Fibroblast of skin of abdomen (primary cell): ENCODE measurements at places on chromosomes 1 and 21.

- DNase-seq = peak; percentile 48
Observed at GRCh38 chr1:26417111-26417759, 6.6 kb downstream of the LIN28A start.

DNA sequence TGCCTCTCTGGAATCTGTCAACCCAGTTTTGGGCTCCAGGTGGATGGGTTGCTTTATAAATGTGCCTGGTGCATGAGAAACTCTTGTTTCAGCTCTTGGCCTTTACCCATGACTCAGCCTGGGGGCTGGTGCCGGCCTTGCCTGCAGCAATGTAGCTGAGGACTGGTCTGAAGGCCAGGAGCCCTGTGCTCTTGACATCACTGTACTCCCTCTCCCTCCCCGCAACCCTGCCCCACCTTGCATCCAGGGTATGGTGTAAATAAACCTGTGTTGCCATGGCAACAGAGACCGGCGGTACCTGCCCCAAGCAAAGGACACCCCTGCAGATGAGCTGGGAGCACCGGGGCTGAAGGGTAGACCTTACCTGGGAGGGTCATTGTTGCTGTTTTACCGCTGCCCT is 13.3 kb downstream of the FAM151A start:
- no peak for DNase-seq

DNA sequence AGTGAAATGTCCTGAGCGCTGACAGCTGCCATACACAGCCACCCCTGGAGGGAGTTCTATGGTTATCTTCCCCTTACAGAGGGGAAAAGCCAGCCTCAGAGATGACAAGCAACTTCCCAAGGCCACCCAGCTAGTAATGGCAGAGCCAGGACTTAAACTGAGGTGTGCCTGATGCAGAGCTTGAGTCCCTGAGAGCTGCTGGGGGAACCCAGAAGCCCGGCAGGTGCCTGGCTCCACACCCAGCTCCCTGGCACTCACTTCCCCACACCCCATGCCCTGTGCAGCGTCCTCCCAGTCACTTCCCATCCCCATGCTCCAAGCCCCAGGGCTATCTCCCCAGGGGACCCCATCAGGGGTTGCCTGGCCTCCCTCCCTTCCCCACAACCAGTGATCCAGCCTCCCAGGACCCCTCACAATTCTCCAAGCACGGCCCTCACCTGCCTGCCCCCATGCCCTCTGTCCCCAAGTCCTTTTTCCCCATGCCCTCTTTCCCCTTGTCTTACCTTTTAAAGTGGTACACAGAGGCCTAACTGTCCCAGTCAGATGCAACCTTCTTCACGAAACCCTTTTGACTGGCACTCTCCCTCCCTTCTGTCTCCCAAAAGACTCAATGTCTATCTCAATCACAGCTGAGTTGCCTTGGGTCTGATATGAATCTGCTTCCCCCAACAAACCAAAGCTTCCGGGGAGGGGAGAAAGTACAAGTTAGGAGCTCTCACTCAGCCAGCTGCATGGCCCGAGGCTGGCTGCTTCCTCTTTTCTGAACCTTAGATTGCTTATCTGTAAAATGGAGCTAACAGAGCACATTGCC is 39.8 kb upstream of the LRP8 start:
- DNase-seq = no peak

GRCh38 chr21:21818898-21819297 is 820.7 kb downstream of the NCAM2 start:
- DNase-seq = no peak

DNA sequence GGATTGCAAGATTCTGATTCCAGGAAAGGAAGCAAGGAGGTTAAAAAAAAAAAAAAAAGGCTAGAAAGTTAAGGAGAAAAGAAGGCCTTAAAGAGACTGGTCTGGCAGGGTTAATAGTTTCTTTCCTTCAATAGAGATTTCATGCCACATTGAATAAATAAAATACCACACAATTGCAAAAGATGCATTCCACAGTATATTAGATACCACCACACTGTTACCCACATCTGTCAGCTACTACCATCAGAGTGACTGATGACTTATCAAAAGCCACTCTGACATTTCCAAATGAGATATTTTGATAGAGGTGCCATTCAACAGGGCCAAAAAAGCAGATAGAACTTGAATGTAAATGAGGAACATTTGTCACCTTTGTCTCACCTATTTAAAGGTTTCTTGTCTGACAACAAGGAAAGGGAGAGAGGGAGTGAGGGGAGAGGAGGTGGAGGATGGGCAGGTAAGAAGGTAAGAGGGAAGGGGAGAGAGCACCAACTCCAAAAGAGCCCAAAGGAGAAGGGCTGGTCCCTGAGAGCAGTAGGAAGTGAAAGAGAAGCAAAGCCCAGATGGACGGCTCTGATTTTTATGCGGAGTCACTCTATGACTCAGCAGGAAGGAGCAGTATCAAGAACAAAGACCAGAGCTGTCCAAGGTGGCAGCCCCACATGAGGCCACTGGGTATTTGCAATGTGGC is 38.3 kb downstream of the LRRN2 start:
- peak; percentile 64 for DNase-seq

- DNase-seq = peak; percentile 60
Observed at GRCh38 chr1:245837718-245838117, 669.4 kb downstream of the SMYD3 start.

DNA sequence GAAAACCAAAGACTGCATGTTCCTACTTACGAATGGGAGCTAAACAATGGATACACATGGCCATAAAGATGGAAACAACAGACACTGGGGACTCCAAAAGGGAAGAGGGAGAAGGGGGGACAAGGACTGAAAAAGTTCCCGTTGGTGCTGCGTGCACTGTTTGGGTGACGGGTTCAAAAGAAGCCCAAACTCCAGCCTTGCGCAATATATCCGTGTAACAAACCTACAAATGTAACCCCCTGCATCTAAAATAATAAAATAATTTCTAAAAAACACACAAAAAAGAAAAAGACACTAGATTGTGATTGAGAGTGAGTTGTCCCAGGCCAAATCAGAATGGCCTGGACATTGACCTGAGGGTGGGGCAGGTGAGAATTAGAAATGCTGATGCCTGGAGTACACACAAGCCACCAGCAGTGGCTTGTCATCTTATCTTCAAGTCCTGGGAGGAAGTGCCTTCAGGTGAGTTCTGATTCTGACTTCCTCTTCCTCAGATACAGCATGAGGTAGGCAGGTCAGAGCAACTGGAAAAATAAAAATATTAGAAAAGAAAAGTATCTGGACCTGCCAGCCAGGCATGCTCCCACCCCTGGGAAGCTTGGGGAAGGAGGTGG is 54.7 kb downstream of the SPATA46 start:
- DNase-seq = no peak

DNA sequence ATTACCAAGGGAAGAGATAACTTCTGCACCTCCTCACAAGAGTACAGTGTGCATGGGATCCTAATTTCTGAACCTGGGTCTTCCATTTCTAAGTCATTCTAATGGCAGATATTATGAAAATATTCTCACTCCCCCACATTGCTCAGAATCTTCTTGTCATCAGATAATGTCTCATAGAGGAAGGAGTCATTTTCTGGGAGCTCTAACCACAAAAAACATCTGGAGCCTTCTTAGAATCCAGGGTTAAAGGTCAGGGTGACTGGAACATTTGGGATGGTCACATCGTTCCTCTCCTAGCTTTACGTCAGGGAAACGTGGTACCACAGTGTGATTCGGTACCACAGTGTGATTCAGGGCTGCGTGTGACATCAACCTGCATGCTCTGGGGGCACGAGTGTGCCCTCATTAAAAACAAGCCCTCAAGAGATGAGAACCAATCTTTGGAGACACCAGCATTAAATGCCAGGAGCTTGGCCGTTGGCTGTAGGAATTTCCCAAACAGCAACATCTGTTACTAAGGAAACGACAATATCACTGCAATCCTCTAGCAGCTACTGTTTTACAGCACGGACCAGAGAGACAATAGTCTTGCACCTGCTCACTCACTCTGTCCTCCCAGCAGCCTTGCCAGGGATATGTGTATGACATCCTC is 179.1 kb downstream of the PSMG1 start:
- peak; percentile 41 for DNase-seq

DNA sequence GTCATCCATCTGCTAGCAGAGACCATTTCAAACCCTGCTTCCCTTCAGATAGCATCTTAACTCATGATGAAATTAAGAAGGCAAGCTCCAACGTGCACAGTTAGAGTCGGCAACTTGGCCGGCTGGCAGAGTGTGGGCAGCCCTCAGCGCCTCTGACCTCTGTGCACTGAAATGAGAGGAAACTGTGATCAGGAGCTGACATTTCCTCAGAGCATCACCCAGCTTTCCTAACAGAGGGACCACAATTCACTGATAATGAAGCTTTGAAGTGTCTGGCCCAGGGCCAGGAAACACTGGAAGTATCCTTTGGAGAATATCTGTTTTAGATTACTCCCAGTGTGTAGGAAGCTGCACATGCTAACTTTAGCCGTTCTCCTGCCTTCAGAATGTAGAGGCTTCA is 145.0 kb upstream of the ZC3H11B start:
- DNase-seq = peak; percentile 53

DNA sequence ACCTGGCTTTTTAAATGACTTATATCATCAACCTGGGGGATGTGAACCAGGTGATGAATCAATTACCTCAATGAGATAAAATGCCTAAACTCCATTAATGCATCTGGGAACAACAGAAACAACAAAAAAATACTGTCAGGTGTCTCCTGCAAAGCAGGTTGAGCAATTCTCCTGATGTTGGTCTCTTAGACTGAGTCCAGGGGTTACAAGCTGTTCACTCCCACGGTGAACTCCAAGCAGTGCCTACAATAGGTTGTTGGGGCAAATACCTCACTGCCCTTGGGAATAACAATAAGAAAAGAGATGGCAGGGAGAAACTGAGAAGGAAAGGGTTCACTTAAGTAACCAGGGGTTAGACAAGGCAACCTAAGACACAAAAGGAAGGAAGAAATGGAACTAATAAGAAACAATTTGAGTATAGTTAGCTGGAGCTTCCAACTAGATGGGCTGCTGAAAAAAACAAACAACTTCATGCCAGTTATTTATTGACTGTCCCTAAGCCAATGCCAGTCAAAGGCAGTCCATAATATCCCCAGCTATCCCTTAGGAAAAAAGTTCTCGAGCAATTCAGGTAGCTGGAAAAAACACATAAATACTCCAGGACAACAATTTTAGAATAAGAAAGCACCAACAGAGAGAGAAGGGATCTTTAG is 97.6 kb upstream of the MAGI3 start:
- no peak for DNase-seq

GRCh38 chr1:220928725-220929300 is 49.6 kb downstream of the HLX start:
- DNase-seq = no peak

- no peak for DNase-seq
Observed at GRCh38 chr1:29786195-29786594, 549.9 kb downstream of the PTPRU start.

DNA sequence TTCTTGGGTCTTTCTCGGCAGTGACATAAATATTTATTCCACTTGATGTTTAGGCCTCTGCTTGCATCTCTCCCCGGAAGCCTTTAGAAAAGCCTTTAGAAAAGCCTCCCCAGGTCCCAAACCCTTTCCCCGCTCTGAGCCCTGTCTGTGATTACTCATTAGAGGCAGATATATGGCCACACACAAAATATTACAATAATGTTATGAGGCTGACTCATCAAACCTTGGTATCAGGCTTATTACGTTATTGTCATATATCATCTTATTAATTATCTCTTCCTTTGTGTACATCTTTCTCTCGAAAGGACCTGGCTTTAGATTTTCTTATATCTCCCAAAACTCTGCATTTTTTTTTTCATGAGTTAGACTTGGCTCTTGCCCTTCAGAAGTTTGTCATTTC is 69.5 kb downstream of the FGGY start:
- peak; percentile 72 for DNase-seq

- no peak for DNase-seq
Observed at GRCh38 chr1:145707183-145707867, at the start of gene PDZK1. Gene PDZK1 (minus strand): TSS chr1:145707368. CDS start chr1:145688021, 19,347 bp downstream.

DNA sequence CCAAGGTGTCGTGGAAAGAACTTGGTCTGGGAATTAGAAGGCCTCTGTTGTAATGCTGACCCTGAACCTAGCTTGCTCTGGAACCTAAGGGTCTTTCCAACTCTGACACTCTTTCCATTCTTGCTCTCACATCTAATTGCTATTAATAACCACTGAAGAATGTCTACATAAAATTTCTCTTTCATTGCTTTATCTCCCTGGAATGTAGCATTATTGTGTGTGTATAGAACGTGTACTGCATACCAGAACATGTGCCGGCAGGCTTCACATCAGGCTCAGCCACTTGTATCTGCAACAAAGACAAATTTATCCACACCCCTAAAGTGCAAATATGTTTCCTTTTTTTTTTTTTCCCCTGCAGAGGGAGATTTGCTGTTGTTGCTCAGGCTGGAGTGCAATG is 13.9 kb upstream of the LAX1 start:
- peak; percentile 84 for DNase-seq

DNA sequence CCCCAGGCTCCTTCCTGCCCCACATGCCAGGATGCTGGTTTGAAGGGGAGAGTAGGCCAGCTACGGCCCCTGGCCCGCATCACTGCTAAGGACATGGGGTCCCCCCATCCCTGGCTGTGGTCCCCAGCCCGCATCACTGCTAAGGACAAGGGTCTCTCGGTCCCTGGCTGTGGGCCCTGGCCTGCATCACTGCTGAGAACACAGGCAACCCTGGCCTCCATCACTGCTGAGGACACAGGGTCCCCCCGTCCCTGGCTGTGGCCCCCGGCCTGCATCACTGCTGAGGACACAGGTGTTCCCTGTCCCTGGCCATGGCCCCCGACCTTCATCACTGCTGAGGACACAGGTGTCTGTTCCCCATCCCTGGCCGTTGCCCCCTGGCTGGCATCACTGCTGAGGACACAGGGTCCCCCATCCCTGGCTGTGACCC is 448 bp upstream of the OBSCN start:
- DNase-seq = no peak

- peak; percentile 66 for DNase-seq
Observed at GRCh38 chr1:45010855-45011811, at the start of gene HECTD3. Gene HECTD3 (minus strand): TSS chr1:45011324. CDS start chr1:45011257, 67 bp downstream.

DNA sequence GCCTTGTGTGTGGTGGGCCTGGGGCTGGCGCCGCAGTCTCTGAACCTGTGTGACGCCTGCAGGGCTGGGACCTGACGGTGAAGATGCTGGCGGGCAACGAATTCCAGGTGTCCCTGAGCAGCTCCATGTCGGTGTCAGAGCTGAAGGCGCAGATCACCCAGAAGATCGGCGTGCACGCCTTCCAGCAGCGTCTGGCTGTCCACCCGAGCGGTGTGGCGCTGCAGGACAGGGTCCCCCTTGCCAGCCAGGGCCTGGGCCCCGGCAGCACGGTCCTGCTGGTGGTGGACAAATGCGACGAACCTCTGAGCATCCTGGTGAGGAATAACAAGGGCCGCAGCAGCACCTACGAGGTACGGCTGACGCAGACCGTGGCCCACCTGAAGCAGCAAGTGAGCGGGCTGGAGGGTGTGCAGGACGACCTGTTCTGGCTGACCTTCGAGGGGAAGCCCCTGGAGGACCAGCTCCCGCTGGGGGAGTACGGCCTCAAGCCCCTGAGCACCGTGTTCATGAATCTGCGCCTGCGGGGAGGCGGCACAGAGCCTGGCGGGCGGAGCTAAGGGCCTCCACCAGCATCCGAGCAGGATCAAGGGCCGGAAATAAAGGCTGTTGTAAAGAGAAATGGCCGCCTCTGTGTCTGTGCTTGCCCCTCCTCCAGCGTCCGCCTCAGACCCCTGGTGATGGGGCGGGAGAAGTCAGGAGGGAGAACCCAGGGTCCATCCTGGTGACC is 788 bp downstream of the ISG15 start:
- peak; percentile 46 for DNase-seq
